NCI-H1694 treated with DMSO at 0.1 percent for 48 hours (cell line): ENCODE measurements at places on chromosomes 3 and 15.

DNA sequence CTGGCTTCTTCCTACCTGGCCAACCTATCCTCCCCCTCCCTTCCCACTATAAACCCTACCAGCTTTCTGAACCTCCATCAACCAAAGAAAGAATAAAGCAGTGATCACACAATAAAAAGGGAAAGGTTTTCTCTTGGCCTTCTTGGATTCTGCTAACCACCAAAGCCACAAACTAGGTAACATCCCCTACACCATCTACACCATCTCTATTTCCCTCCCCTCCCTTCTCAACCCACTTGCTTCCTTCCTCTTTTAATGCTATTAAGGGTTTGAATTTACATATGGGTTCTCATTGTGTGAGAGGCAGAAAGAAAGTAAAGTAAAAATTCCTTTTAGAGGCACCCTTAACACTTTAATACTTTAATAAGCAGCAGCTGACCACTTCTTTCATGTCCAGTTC lies 25.8 kb upstream of the RSL24D1 start:
- no peak for DNase-seq

- DNase-seq: no peak
Observed at GRCh38 chr3:172622916-172623700, 87.8 kb downstream of the NCEH1 start.

DNA sequence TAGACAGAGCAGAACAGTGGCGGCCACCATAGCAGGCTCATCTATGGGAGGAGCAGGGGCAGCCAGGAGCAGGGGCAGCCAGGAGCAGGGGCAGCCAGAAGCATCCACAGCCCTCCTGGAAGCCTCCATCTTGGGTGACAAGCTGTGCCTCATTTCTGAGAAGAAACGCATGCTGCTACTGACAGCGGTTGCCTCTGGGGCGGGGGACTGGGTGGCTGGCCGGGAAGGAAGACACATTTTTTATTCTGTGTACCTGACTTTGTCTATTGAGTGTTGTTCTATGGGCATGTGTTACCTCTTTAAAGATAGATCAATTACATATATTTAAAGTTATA lies 71.5 kb upstream of the KLF13 start:
- no peak for DNase-seq

DNA sequence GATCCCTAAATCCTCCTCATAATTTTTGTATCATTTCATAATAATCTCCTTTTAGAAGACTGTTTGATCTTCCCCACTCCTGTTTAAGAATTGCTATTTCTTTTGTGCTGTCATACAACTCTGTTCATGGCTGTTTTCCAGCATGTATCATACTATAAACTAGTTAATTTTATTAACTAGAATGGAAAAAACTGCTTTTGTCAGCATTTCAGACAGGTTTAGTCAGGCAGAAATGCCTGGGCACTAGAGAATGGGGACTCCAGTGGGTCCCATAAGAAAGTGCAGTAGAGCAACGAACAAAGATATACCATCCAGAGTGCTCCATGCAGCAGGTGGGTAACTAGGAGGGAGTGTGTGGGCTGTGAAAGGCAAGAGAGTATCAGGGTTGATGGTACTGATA lies 523.9 kb downstream of the PLOD2 start:
- DNase-seq: no peak

- DNase-seq: no peak
Observed at GRCh38 chr3:141777957-141778813, 15.0 kb downstream of the GRK7 start.

- DNase-seq: no peak
Observed at GRCh38 chr3:196942915-196943277, 568 bp upstream of the NCBP2 start.

DNA sequence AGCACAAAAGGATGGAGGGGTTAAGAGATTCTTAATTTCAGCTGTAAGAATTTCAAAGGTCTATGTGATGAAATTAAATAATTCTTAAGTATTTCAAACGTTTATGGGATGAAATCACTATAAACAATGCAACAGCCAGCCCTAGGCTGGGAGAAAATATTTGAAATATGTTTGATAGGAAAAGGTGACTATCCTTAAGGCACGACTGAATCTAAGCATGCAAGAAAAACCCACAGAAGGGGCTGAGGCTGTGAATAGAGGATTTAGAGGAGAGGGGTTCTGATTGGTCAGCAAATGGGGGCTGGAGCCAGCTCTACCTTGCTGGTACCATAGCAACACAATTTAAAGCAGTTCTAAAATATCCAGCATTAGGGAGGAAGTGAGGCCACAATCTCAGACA lies 220.8 kb upstream of the ATP10A start:
- DNase-seq: no peak

- no peak for DNase-seq
Observed at GRCh38 chr3:189404024-189404423, 227.2 kb upstream of the TP63 start.

DNA sequence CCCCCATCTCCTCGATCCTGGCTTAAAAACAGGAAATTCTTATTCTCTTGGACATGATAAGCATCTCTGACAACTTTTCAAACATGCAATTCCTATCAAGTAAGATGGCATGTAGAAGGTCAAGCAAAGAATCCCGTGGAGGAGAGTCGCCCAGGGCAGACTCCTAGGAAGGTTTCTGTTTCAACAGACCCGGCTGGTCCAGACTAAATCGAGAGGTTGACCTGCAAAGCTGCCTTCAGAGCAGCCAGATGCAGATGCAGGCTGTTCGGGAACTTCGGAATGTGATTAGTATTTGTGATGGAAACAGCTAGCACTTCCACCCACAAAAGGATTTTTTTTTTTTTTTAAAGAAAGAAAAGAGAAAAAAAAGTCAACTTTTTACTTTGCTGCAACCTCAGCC lies 216.8 kb downstream of the NR1D2 start:
- DNase-seq: no peak

- no peak for DNase-seq
Observed at GRCh38 chr3:197369545-197369944, 71.1 kb upstream of the DLG1 start.

DNA sequence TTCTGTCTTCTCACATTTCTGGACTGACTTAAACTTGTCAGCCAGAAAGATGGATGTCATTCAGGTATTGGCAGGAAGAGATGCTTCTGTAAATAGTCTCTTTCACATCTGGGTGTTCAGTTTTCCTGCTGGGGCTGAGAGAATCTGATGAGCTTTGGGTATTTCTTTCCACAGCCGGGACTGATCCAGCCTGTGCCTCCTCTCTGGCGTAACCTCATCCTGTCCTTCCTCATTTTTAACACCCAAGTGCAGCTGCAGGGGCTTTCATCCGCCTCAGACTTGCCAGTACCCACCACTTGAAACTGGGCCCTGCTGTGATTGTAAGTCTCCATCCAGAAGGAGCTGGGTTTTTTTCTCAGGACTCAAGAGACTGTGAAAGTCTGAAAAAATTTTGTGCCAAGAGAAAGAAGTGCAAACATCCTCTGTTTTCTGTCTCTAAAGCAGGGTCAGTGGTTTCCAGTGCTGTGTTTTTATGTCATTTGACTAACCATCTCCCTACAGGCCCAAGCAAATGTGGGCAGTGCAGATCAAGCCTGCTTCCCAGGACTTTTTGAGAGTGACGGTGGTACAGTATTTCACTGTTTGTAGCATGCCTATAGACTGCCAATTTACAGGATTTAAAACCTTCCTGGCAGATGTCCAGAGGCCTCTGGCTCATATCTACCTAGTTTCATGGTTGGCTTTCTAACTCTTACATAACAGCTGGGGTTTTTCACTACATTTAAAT lies 342.7 kb downstream of the PTPRG start:
- peak; percentile 20 for DNase-seq

DNA sequence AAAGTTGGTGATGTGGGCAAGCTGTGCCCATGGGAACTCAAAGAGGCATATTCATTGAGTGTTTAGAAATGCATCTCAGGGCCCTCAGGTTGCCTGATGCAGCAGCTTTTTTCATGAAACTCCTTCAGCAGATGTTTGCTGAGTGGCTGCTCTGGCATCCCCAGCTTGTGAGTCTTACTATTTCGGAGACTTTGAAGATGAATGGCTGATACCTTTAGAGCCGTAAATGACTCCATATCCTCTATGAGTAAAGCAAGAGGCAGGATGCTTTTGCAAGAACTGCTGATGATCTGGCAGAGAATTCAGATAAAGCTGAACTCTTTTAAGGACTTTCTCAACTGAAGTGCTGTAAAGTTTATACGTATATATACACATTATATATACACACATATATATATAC lies 384.3 kb downstream of the CACNA2D3 start:
- no peak for DNase-seq

DNA sequence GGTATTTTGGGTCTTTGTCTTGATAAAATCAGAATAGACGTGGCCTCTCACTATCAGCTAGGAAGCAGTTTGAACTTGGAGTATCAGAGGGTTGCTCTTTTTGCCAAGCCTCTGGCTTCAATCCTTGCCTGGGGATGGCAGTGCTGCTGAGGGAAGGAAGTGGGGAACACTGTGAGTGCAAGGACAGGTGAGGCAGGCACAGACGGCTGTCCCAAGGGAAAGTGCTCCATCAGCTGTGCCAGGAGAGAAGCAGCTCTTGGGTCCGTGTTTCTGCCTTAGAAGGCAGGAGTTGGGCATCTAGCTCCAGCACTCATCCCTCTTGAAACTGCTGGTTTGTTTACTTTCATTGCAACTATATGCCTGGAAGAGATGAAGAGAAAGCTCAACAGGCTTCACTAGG lies 33.2 kb downstream of the PML start:
- DNase-seq: no peak

GRCh38 chr3:64144241-64144900 lies 80.9 kb downstream of the PRICKLE2 start:
- DNase-seq: no peak

GRCh38 chr15:40928821-40929659 lies at the start of gene DLL4:
Gene DLL4, plus strand, starts transcription at chr15:40929340. Its CDS starts 329 bp downstream, at chr15:40929669.
- DNase-seq: peak; percentile 22

- DNase-seq: no peak
Observed at GRCh38 chr15:78811124-78811824, at the start of gene ADAMTS7. Gene ADAMTS7, minus strand, starts transcription at chr15:78811464. Its CDS starts 244 bp downstream, at chr15:78811220.
